ENCODE measurements at places on chromosomes 13 and 19.

DNA sequence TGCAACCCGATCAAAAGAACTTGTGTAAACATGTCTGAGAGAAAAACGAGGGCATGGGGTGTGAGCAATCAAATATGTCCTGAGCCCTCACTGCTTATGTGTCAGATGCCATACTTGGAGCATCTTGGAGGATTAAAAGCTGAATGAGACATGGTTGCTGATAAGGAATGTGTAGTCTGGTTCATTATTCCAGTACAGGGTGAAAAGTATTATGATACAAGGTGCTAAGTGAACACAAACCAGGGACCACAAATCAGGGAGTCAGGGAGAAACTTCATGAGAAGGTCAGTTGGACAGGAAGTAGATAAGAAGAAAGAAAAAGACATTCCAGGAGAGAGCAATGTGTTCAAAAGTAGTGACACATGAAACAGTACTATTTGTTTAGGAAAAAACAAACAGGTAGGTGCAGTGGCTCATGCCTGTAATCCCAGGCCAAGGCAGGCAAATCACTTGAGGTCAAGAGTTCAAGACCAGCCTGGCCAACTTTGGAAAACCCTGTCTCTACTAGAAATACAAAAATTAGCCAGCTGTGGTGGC, 2.0 kb upstream of the RCBTB1 start:
- no peak for DNase-seq

- no peak for DNase-seq
These were observed 49.5 kb upstream of the POMP start for GRCh38 chr13:28609381-28609780.

- no peak for DNase-seq
These were observed 2.9 kb downstream of the KLF2 start for GRCh38 chr19:16327501-16327900.

GRCh38 chr19:16180611-16181010, 4.6 kb upstream of the FAM32A start:
- DNase-seq: no peak

- DNase-seq: no peak
These were observed 11.6 kb upstream of the GTF2F2 start for GRCh38 chr13:45108716-45109101.

- DNase-seq: no peak
These were observed 4.8 kb downstream of the GPR42 start for GRCh38 chr19:35375505-35376307.

DNA sequence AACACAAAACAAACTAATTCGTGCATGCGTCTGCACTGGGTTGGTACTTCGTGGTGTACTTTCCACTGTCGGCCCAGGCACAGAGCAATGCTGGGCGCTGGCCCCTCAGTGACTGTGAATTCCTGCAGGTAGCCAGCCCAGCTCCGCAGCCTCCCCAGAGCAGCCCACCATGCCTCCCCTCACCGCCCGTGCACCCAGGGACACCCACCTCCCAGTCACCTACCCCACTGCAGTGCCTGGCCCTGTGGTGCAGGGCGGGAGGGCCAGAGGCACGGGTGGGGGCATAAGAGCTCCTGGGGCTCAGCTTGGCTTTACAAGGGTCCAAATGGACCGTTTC, 93.1 kb upstream of the ZNF507 start:
- DNase-seq: no peak

GRCh38 chr13:21613791-21614190, 9.8 kb upstream of the MICU2 start:
- no peak for DNase-seq

- DNase-seq: no peak
These were observed 69.1 kb downstream of the SIAH3 start for GRCh38 chr13:45782327-45783045.

DNA sequence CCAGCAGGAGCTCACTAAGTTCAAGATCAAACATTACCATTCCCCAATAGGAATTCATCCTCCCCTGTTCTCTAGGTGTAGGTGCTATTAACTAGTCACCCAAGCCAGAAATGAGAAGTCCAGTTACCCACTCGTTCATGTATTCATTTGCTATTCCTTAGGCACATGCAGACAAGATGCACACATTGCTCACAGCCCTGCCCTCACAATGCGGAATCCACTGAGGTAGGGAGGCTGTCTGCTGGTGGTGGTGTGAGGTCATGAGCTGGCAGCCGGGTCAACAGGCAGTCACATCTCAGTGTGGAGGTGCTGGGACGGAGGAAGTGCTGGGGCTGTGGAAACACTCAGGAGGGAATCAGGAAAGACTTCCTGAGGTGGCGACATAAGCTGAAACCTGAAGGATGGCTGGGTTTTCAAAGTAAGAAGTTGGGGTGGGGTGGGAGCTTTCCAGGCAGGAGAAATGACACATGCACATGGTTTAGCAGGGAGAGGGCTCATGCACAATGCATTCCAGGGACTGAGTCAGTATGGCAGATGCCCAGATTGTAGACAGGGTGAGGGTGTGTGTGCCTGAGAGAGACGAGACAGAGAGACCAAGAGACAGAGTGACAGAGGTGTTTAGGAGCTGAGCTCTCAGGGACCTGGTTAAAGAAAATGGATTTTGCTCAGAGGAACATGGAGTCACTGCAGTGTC, 117.6 kb downstream of the USP12 start:
- no peak for DNase-seq

- DNase-seq: no peak
These were observed 24.9 kb upstream of the STARD13 start for GRCh38 chr13:33310245-33311038.

GRCh38 chr19:48287748-48288147, 17.9 kb downstream of the ZNF114 start:
- no peak for DNase-seq

DNA sequence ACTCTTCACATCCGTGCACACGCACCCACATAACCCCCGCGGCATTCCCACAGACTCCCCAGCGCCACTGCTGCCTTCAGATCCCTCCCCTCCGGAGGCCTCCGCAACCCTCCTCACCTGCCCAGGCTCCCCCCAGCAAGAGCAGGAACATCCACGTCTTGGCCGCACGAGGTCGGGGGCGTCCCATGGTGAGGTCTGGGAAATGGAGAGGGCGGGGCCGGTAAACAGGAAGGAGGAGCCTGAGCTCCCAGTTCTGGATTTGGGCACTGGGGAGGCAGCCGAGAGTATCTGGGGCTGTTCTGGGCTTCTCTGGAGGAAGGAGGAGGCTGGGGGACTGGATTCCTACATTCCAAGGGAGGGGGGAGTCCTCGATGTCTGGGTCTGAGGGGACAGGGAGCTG, 423 bp downstream of the KLK8 start:
- no peak for DNase-seq

GRCh38 chr13:67155898-67156722, 74.0 kb downstream of the PCDH9 start:
- DNase-seq: no peak

DNA sequence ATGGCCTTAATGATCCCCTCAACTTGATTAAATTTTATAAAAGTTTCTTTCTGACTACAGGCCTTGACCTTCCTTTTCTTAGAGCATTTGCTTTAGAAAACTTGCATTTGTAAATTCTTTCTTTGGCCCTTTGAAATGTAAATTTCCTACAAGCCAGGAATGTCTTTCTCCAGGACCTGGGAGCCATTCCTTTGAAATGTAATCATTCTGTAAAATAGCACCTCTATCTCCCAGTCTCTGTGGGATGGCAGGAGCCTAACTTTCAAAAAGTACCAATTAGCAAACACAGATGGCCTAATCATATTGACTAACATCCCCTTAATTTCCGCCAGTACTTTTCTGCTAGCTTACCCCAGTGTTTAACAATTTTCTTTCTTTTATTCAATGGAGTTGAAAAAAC, 1394.2 kb upstream of the ATXN8OS start:
- no peak for DNase-seq

DNA sequence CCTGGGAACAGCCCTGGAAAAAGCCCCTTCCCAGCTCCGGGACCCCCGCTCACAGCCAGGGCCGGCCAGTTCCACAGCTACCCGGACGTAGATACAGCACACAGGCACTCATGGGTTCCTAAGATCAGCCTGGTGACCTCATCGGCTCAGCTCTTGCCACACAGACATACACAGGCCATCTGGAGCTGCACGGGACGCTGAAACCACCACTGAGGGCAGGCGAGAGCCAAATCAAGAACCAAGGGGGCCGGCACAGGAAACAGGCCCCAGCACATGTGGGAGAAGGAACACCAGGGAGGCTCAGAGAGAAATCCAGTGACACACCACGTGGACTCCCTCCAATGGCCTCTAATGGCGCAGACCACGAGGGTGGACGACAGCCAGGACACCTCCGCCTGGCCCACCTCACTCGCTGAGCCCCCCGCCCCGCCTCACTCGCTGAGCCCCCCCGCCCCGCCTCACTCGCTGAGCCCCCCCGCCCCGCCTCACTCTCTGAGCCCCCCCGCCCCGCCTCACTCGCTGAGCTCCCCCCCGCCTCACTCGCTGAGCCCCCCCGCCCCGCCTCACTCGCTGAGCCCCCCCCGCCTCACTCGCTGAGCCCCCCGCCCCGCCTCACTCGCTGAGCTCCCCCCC, 69.7 kb upstream of the C13orf46 start:
- DNase-seq: no peak

- peak; percentile 42 for DNase-seq
These were observed 7.4 kb downstream of the RABAC1 start for GRCh38 chr19:41951686-41952172.

- no peak for DNase-seq
These were observed 20.1 kb upstream of the MYO16 start for GRCh38 chr13:108609353-108609752.

DNA sequence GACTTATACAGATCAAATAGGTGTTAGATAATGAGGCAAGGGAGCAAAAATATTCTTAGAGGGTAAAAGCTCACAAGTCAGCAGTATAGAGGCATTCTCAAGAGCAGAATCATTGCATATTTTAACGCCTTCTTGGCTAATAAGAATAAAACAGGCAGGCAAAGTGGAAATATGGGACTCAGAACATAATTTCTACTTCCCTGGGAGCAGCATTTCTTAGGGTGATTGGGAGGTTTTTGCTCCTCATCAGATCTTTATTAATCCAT, 39.6 kb downstream of the LHFPL6 start:
- no peak for DNase-seq

GRCh38 chr13:102461302-102461701, 59.5 kb upstream of the FGF14 start:
- no peak for DNase-seq

- DNase-seq: no peak
These were observed 313.5 kb downstream of the FOXO1 start for GRCh38 chr13:40352802-40353562.

DNA sequence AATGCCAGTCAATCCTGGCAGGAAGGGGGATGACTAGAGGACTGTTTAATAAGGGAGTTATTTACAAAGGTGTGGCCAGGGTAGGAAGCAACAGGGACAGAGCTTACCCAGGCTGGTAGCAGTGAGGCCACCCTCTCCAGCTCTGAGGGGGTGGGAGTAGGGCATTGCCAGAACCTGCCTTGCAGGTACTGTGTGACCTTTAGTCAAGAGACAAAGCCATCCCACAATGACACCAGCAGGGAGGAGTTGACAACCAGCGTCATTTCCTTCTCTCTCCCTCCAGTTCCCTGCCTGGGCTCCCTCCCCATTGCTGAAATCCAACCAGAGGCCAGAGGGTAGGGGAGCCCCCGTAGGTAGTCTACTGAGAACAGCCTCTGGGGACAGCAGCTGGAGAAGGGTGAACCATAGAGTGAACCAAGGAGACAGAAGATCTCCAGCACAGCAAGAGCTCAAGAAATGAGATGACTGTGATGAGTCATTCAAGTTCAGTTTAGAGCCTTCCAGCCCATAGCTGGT, 33.3 kb upstream of the SPATA13 start:
- DNase-seq: no peak

DNA sequence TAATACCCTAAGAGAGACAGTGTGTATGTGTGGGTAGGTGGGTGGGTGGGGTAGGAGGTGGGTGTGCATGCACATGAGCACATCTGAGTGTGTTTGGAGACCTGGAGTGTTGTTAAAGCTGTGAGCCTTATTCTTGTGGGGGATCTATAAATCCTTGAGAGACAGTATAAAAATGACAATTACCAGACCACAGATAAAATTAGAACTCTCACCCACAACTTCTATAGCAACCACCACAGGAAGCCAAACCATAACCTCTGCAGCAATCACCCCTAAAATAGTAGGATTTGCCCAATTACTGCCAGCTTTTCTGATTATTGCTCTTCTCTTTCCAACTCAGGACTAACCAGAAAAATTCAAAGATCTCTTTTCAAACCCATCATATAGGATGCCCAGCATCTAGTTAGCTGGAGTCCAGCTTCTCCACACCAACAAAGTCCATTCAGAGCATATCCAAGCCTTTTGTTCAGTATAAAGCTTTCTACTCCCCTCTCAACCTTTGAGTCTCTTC, 93.4 kb upstream of the SLITRK1 start:
- no peak for DNase-seq

- no peak for DNase-seq
These were observed 76.0 kb upstream of the MEDAG start for GRCh38 chr13:30829833-30830637.

- no peak for DNase-seq
These were observed 985 bp upstream of the KCNK6 start for GRCh38 chr19:38318660-38319059.
